Activated CD8-positive, alpha-beta T cell treated with anti-CD3 and anti-CD28 coated beads for 36 hours (primary cell): ENCODE measurements at places on chromosomes 6 and 20. TPM values are rescaled to one million over a fixed set of nuclear protein-coding genes. Genes with fewer than 3 reads are reported as not detected.

Gene PAQR8
- 12.9 TPM for total RNA-seq

Gene PNLDC1
- total RNA-seq = 0.34 TPM

Gene HSPA12B
- not detected for total RNA-seq

Gene RNGTT
- total RNA-seq = 22.1 TPM

Gene GCNT2
- total RNA-seq = 2.3 TPM

Gene MMP24
- total RNA-seq = not detected

Gene TNXB
- 1.8 TPM for total RNA-seq

- no peaks in the 10 kb centered on the region for H3K4me1 ChIP-seq
- H3K27ac ChIP-seq = no peak overlapping the region
- no peak for DNase-seq
- H3K27me3 ChIP-seq = no peaks in the 10 kb centered on the region
- no peaks in the 10 kb centered on the region for H3K36me3 ChIP-seq
- H3K4me3 ChIP-seq = no peak overlapping the region
Observed at GRCh38 chr6:121835662-121836061, 400.2 kb downstream of the GJA1 start.

DNA sequence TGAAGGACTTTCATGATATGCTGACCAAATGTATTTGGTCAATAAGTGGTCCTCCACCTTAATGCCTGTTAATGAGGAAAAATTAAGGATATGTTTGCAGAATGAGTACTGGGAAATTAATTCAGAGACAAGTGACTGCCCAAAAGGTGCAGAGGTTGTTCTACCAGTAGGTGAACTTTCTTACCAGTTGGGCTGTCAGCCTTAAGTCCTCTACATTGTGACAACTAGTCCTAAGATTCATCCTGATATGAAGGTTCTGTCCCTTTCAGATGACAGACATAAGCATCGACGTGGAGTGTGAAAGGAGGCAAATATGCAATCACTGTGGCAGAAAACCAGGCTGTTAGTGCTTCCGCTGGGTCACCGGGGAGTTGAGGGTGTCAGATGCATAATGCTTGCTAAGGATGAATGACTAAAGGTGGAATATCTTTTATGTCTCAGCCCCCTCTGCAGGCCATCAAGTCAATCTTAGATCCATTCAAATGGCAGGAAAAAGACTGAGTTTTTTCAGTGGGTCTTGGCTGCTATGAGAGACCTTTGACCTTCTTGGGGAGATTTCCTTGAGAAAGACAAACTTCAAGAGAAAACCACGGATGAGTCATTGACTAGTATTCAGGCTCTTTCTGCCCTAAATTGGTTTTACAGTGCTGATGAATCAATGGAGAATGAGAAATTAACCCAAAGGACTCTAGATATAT lies 226.0 kb downstream of the TPBG start:
- no peaks in the 10 kb centered on the region for H3K36me3 ChIP-seq
- H3K27me3 ChIP-seq = no peaks in the 10 kb centered on the region
- H3K4me1 ChIP-seq = no peaks in the 10 kb centered on the region
- DNase-seq = peak; percentile 2
- H3K4me3 ChIP-seq = no peak overlapping the region
- H3K27ac ChIP-seq = no peak overlapping the region

- no peak overlapping the region for H3K27ac ChIP-seq
- no peaks in the 10 kb centered on the region for H3K27me3 ChIP-seq
- H3K4me1 ChIP-seq = no peaks in the 10 kb centered on the region
- H3K36me3 ChIP-seq = peaks cover 3% of the 10 kb centered on the region
Observed at GRCh38 chr6:79215213-79215824, 19.2 kb downstream of the HMGN3 start.

DNA sequence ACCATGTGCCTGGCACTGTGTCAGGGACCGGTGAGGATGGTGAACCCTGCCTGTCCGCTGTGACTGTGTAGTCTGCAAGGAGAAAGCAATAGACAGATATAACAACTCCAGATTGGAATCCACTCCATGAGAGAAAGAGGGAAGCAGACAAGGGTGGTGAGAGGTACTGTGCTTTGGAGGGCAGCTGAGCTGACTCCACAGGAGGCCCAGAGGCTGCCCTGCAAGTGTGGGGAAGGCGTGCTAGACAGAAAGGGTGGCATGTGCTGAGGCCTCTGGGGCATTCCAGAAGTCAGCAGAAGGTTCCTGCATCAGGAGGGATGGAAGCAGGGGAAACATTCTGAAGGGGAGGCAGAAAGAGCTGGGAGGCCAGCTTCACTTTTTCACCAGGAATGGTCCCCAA lies 39.3 kb upstream of the APCDD1L start:
- H3K27ac ChIP-seq = no peak overlapping the region
- H3K4me3 ChIP-seq = no peak overlapping the region
- H3K4me1 ChIP-seq = no peaks in the 10 kb centered on the region

GRCh38 chr6:70520575-70520974 lies 46.2 kb upstream of the SDHAF4 start:
- H3K4me3 ChIP-seq = no peak overlapping the region
- H3K27me3 ChIP-seq = no peaks in the 10 kb centered on the region
- H3K4me1 ChIP-seq = peaks cover 4% of the 10 kb centered on the region
- no peak for DNase-seq

DNA sequence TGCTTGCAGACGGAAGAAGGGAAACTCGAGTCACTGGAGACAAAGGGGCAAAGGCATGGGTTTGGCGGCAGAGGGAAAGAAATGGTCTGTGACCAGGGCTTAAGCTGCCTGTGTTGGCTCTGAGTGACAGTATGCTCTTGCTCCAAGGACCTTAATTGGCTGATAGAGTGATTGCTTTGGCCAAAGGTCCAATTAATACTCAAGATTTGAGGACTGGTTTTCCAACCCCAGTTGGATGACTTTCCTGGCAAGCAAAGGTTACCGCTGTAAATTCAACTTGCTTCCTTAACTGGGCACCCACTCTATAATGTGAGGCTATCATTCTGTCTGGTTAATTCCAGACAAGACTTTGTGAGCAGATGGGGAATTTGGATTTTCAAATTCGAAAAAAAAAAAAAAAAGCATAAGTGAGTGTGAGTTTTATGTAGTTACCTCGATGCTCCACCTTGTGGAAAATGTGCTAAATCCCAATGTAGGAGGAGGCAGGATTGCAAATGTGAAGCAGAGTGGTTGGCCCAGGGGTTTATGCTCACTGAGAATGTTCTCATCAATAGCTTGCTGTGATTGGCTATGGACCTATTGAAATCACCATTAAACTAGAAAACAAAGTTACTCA lies 150.7 kb upstream of the GMDS start:
- H3K4me1 ChIP-seq = no peaks in the 10 kb centered on the region
- no peak for DNase-seq
- peaks cover 7% of the 10 kb centered on the region for H3K36me3 ChIP-seq
- H3K4me3 ChIP-seq = no peak overlapping the region

DNA sequence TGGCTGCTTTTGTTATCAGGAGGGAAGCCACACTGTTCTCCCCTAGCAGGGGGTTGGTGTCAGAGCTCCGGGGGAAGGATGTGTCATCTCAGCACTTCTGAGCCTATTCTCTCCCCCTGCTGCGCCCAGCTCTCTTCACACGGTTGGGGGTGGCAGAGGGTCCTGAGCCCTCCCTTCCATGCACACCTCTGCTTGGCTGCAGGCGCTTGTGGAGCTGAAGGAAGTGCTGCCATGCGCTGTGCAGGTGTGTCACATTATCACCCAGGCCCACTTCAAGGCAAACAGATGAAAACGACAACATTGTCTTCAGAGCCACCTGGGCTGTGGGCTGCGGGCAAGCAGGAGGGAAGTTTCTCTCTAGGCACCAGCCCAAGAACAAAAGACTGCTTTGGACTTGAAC lies 263.4 kb downstream of the BMP7 start:
- DNase-seq = no peak
- no peaks in the 10 kb centered on the region for H3K4me1 ChIP-seq
- H3K36me3 ChIP-seq = no peaks in the 10 kb centered on the region
- no peak overlapping the region for H3K4me3 ChIP-seq
- H3K27me3 ChIP-seq = peaks cover 2% of the 10 kb centered on the region
- H3K27ac ChIP-seq = no peak overlapping the region

- H3K4me3 ChIP-seq = no peak overlapping the region
- H3K4me1 ChIP-seq = no peaks in the 10 kb centered on the region
- no peak overlapping the region for H3K27ac ChIP-seq
- DNase-seq = no peak
- H3K36me3 ChIP-seq = no peaks in the 10 kb centered on the region
Observed at GRCh38 chr20:55935448-55936208, 69.7 kb downstream of the CBLN4 start.

GRCh38 chr6:88262332-88262731 lies 96.2 kb upstream of the CNR1 start:
- H3K4me3 ChIP-seq = no peak overlapping the region
- no peak for DNase-seq
- H3K27ac ChIP-seq = no peak overlapping the region
- H3K36me3 ChIP-seq = no peaks in the 10 kb centered on the region

DNA sequence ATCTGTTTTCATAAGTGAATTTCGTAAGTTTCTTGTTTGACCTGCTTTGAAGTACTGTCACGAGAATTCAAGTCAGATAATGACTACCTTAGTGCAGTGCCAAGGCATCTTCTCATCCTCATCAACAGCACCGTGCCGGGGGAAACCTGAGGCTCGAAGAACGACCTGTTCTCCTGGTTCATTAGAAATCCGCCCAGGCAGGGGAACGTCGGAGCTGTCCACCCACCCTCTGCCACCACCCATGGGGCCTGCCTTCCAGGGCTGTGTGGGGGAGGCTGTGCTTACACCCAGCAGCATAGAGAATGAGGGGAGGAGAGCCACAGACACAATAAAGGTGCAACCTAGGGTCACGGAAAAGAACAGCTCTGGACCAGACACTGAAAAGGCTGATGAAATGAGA lies 101.6 kb downstream of the RAMACL start:
- no peak overlapping the region for H3K4me3 ChIP-seq
- H3K36me3 ChIP-seq = peaks cover 10% of the 10 kb centered on the region
- no peak overlapping the region for H3K27ac ChIP-seq
- no peaks in the 10 kb centered on the region for H3K27me3 ChIP-seq

- no peak for DNase-seq
- no peaks in the 10 kb centered on the region for H3K27me3 ChIP-seq
- H3K36me3 ChIP-seq = no peaks in the 10 kb centered on the region
- no peaks in the 10 kb centered on the region for H3K4me1 ChIP-seq
- H3K27ac ChIP-seq = no peak overlapping the region
- no peak overlapping the region for H3K4me3 ChIP-seq
Observed at GRCh38 chr6:54204921-54205591, 93.8 kb downstream of the MLIP start.
